Type B pancreatic cell (in vitro differentiated cells): ENCODE measurements at places on chromosomes 11 and 22. TPM values are rescaled to one million over a fixed set of nuclear protein-coding genes. Genes with fewer than 3 reads are reported as not detected.
A peak's percentile ranks its signal among the peaks of the same experiment; 100 is the strongest.

GRCh38 chr11:113176599-113177360, 137.6 kb upstream of the TTC12 start:
- H3K4me3 ChIP-seq = no peak overlapping the region
- H3K36me3 ChIP-seq = peaks cover 3% of the 10 kb centered on the region
- peaks cover 56% of the 10 kb centered on the region for H3K4me1 ChIP-seq

The PRR33 gene
- total RNA-seq = not detected in 2 replicates

DNA sequence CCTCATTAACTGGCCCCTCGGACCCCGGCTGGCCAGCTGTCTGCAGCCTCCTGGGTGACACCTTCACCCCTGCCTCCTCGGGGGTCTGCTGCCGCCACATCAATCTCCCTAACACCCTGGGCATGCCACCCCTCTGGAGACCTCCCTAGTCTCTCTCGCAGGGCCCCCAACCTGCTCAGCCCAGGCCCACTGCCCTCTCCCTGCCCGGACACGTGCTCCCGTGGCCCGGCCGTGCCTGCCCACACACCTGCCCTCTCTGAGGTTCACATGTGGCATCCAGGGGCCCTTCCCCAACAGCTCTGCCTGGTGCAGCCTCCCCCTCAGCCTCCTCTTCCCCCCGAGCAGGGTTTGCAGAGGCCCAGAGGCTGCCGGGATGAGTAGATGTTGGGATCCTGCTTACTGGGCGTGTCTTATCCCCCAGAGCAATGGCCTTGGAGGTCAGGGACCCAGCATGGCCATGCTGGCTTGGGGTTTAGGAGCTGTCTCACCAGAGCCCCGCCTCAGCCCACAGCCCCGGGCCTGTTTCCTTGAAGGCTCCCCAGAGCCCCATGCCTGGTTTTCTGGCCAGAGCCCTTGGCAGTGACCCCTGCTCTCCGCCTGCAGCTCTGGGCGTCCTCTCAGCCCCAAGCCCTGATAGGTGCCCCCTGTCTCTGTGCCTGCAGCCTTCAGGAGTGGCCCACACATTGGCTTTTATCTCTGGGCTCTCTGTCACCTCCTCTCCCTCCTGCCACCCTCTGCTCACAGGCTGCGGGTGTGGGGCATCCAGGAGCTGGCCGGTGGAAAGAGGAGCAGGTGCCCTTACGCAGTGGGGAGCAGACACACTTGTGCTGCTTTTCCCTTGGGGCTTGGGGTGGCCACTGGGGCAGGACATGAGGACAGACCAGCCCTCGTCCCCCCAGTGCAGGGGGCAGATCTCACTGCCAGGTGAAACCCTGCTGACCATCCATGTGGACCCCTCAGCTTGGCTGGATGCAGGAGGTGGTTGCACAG, 25.7 kb upstream of the SEPTIN5 start:
- H3K4me1 ChIP-seq = peaks cover 11% of the 10 kb centered on the region
- no peak overlapping the region for H3K4me3 ChIP-seq
- H3K27me3 ChIP-seq = peaks cover 7% of the 10 kb centered on the region
- no peak for DNase-seq

- no peaks in the 10 kb centered on the region for H3K27me3 ChIP-seq
- DNase-seq = no peak
- H3K4me1 ChIP-seq = no peaks in the 10 kb centered on the region
- H3K36me3 ChIP-seq = no peaks in the 10 kb centered on the region
These were observed 104.6 kb upstream of the ANO3 start for GRCh38 chr11:26227301-26227746.

The ALX4 gene
- 0.43 and 11.6 TPM in 2 replicates for total RNA-seq

DNA sequence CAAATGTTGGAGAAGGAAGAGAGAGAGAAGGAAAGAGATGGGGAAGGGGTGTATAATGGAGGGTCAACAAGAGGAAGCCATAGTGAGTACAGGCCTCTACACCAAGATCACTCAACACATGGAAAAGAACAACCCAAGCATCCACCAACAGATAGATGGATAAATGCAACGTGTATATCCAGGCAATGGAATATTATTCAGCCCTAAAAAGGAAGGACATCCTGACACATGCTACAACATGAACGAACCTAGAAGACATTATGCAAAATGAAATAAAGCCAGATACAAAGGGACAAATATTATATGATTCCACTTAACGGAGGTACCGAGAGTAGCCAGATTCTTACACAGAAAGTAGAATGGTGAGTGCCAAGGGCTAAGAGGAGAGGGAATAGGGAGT, 59.3 kb downstream of the NRXN2 start:
- H3K36me3 ChIP-seq = no peaks in the 10 kb centered on the region
- H3K27me3 ChIP-seq = peaks cover 8% of the 10 kb centered on the region
- H3K4me3 ChIP-seq = no peak overlapping the region

The RAC2 gene
- total RNA-seq = 0.24 and 1.2 TPM in 2 replicates

DNA sequence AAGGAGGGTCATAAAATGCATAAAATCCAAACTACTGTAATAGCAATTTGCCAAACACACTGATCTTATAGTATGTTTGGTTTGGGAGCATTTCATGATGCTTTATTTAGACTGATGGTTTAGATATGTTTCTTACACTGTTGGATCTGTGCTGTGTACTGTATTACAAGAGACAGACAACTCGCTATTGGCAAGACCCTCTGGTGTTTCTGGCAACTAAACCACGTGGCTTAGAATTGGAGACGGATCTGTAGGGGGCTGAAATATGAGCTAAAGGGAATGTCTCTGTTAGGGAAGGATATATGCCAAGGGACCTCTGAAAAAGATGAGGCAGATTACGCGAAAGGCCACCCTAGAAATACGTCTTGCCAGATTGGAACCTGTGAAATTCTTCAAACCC, 208.7 kb downstream of the BARX2 start:
- peaks cover 10% of the 10 kb centered on the region for H3K27me3 ChIP-seq
- no peak overlapping the region for H3K4me3 ChIP-seq
- H3K27ac ChIP-seq = no peak overlapping the region
- H3K4me1 ChIP-seq = no peaks in the 10 kb centered on the region
- no peaks in the 10 kb centered on the region for H3K36me3 ChIP-seq

The OR52A1 gene
- not detected in 2 replicates for total RNA-seq

The ATP6V1E1 gene
- 64.2 and 77.3 TPM in 2 replicates for total RNA-seq

The AMPD3 gene
- total RNA-seq = 7.0 and 9.0 TPM in 2 replicates

- no peak overlapping the region for H3K27ac ChIP-seq
- H3K4me1 ChIP-seq = peaks cover 9% of the 10 kb centered on the region
- peaks cover 42% of the 10 kb centered on the region for H3K36me3 ChIP-seq
- H3K27me3 ChIP-seq = no peaks in the 10 kb centered on the region
These were observed 27.2 kb upstream of the ADORA2A start for GRCh38 chr22:24400034-24400725.

- no peaks in the 10 kb centered on the region for H3K36me3 ChIP-seq
- peaks cover 24% of the 10 kb centered on the region for H3K4me1 ChIP-seq
- H3K27me3 ChIP-seq = peaks cover 6% of the 10 kb centered on the region
- H3K27ac ChIP-seq = no peak overlapping the region
- no peak for DNase-seq
- no peak overlapping the region for H3K4me3 ChIP-seq
These were observed 540.4 kb downstream of the BUD13 start for GRCh38 chr11:116232364-116232828.

DNA sequence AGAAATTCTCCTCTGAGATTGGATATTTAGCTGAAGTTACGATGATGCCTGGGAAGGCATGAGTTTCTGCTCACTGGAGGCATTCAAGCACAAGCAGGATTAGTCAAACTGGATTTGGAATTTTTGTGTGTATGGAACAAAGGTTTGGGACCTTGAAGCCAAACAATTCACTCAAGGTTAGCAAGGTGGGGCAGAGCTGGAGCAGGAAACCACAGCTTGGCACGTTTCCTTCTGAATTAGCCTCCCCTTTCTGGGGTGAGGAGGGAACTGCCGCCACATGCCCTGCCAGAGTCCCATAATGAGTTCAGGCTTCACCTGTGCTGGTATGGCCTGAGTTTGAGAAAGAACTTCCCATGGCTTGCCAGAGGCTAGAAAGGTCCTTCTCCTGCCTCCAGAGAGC, 50.9 kb upstream of the RRAS2 start:
- H3K4me3 ChIP-seq = no peak overlapping the region
- no peaks in the 10 kb centered on the region for H3K36me3 ChIP-seq
- H3K27me3 ChIP-seq = peaks cover 6% of the 10 kb centered on the region
- no peak for DNase-seq
- no peak overlapping the region for H3K27ac ChIP-seq
- no peaks in the 10 kb centered on the region for H3K4me1 ChIP-seq

The MTFP1 gene
- total RNA-seq = 16.1 and 20.6 TPM in 2 replicates

- H3K36me3 ChIP-seq = no peaks in the 10 kb centered on the region
- peak overlapping the region; percentile 83 for H3K27ac ChIP-seq
- H3K27me3 ChIP-seq = no peaks in the 10 kb centered on the region
- DNase-seq = no peak
These were observed 10.2 kb upstream of the FCHSD2 start for GRCh38 chr11:73152086-73152853.

The AASDHPPT gene
- 46.0 and 54.0 TPM in 2 replicates for total RNA-seq

DNA sequence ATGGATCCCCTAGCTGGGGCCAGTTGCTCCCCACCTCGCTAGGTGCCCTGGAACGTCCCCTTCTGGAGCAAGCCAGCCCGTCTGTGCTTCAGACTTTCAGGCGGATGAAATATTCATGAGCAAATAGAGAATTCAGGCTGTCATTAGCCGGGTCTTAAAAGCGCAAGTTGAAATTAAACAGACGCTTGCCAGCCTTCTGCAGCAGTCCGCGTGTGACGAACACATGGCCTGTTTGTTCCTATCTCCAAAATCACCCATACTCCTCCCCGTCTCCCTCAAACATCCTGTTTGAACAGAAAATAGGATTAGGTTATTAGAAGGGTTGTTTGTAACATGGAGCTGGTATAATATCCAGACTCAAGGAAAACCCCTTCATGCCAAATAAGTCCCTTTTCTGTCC, 38.7 kb downstream of the MYO18B start:
- H3K27ac ChIP-seq = no peak overlapping the region
- DNase-seq = no peak
- peaks cover 2% of the 10 kb centered on the region for H3K4me1 ChIP-seq
- no peaks in the 10 kb centered on the region for H3K36me3 ChIP-seq
- H3K27me3 ChIP-seq = peaks cover 5% of the 10 kb centered on the region

DNA sequence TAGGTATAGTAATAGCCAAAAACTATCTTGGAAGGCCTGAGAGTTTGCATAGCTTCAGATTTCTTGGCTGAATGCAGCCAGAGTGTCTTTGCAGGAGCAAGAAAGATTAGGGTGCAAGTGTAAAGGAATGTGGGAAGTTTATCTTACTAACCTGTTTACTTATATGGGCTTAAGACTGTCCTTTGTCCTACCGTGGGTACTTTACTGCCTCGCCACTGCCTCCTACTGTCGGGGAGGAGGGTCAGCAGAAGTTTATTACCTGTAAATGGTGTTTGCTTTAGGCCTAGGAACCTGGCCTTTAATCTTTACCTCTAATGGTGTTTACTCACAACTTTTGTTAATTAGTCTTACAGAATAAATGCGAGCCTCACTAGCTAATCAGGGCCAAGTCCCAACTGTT, 633.8 kb downstream of the DLG2 start:
- no peak overlapping the region for H3K4me3 ChIP-seq
- no peaks in the 10 kb centered on the region for H3K4me1 ChIP-seq
- H3K27me3 ChIP-seq = no peaks in the 10 kb centered on the region
- DNase-seq = no peak
- H3K36me3 ChIP-seq = no peaks in the 10 kb centered on the region
- H3K27ac ChIP-seq = no peak overlapping the region

DNA sequence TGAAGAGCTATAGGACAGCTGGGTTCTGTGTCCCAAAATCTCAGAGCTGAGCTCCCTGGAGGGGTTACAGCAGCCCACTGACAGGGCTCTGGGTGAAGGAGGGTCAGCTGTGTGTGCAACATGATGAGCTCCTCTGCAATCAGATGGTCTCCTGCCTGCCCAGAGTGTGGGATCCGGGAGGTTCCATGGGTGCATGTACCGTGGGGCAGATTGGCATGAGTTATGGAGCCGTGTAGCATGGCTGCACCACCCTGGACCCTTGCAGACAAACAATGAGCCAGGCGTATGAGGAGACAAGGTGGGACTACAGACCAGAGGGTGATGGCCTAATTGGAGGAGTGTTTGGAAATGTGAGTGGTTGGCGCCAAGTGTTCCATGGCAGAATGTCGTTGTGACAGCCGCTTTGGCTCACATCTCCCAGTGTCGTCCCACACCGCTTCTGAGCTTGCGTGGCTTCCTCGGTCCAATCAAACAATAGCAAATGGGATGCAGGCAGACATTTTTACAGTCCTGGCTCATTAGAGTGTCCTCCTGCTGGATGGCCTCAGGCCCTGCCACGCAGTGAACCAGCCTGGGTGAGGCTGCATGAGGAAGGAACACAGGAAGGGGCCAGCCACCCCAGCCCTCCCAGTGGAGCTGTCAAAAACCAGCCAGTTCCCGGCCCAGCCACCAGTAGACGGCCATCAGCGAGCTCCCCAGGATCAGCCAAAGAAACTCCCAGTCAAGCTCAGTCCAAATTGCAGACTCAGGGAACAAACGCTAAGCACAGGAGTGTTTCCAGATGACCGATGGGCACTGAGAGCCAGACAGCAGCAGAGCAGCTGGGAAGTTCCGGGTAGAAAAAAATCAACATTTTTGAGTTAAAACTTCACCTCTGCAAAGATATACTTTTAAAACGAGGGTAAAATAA, 1066.9 kb downstream of the BRD1 start:
- no peaks in the 10 kb centered on the region for H3K36me3 ChIP-seq
- H3K4me3 ChIP-seq = no peak overlapping the region
- peaks cover 16% of the 10 kb centered on the region for H3K27me3 ChIP-seq
- DNase-seq = no peak
- no peak overlapping the region for H3K27ac ChIP-seq

The ACRV1 gene
- not detected in 2 replicates for total RNA-seq

- DNase-seq = no peak
- no peaks in the 10 kb centered on the region for H3K36me3 ChIP-seq
- no peak overlapping the region for H3K27ac ChIP-seq
These were observed 470.5 kb downstream of the ETS1 start for GRCh38 chr11:128116885-128117284.

DNA sequence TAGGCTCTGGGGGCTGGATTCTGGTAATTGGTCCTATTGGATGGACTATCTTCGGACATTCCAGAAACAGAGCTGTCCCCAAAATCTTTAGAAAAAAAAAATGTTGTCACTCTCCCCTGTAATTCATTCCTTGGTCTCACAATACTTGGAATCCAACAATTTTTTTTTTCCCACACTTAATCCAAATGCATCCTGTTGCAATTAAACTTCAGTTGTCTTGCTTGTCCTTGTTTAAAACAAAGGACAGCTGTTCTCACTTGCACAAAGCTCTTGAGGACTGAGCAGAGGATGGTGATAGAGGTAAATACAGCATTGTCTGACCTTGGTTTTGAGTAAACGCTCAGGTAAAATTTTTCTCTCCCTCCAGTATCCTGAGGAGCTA, 75.3 kb downstream of the SC5D start:
- no peak for DNase-seq
- no peak overlapping the region for H3K27ac ChIP-seq
- H3K4me1 ChIP-seq = peaks cover 22% of the 10 kb centered on the region
- no peak overlapping the region for H3K4me3 ChIP-seq
- H3K27me3 ChIP-seq = peaks cover 11% of the 10 kb centered on the region
